GM10248 (cell line): ENCODE measurements at places on chromosomes 3 and 15.

GRCh38 chr15:68589053-68589452 lies 10.3 kb downstream of the CORO2B start:
- no peak for DNase-seq

DNA sequence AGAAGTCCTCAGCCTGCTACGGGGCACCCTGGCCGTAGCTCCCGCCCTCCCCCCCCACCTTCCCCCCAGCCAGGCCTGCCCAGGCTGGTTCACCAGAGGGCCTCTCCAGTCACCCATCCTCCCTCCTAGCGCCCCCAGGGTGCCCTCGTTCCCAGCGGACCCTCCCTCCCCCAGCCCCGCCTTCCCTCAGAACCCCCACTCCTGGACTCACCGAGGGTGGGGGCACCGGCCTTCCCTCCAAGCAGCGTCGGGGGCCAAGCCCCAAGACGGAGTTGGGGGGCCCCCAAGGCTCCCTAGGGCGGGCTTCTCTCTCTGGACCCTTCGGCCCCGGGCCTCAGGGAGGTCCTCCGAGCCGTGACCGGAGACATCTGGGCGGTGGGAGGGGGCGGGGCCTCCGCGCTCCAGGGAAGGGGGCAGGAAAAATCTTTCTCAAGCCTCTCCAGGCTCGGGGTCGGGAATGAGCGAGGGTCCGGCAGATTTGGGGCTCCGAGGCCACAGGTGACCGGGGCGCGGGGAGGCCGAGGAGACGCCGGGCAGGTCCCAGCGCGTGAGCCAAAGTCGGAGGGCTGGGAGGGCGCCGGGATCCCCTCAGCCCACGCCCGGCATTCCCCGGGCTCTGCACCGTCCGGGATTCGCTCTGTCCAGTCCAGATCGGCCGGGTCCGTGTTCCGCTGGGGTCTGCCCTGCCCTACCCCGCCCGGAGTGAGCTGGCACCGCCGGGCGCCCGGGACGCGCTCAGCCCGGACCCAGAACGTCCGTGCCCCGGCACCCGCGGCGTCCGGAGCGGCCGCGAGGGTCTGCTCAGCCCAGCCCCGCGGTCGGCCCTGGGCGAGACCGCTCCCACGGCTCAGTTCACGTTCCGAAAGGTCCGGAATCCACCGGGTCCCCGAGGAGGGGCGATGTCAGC lies 999 bp downstream of the INSYN1 start:
- no peak for DNase-seq

- DNase-seq, result no peak
These were observed 15.9 kb upstream of the TMEM42 start for GRCh38 chr3:44845528-44846520.

DNA sequence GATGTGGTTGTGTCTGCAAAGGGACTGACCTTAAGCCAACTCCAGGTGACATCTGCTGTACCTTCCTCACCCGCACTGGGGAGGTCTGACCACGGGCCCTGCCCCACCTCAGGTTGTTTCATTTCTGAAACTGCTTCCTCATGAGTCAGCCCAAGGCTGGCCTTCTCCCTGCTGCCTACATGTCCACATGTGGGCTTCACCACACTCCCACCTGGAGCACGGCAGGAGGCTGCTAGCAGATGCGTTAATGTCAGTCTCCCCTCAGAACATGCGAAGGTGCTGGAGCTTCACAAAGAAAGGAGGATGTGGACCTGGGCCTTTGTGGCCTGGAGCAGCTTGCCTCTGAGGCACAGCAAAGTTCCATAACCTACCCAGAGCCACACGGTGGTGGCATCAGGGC lies 69.4 kb upstream of the PLXNA1 start:
- DNase-seq, result no peak

DNA sequence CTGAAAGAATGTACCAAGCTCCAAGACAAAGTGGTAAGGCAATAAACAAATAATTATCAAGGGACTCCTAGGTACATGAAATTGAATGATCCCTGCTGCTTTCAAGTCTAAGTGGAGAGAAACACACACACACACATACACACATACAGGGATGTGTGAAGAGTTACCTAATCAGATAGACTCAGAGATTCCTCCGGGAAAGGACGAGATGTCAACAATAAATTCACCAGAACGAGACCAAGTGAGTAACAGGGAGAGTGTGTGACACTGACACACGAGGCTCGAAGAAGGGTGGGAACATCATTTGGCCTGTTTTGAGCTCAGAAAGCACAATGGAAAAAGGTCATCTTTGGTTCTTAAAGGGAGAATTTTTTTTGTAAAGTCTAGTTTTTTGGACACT lies 13.4 kb downstream of the LRIG1 start:
- no peak for DNase-seq

- DNase-seq, result no peak
These were observed 69.2 kb downstream of the MEIS2 start for GRCh38 chr15:37031198-37031597.

DNA sequence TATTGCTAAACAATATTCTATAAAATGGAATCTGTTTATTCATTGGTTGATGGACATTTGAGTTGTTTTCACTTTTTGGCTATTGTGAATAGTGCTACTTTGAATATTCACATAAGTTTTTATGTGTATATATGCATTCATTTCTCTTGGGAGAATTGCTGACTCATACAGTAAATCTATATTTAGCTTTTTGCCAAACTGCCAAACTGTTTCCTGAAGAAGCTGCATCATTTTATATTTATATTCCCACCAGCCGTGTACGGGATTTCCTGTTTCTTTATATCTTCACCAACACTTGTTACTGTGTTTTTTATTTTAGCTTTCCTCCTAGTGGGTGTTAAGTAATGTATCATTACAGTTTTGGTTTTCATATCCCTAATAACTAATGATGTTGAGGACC lies 12.5 kb upstream of the TCAIM start:
- no peak for DNase-seq

- DNase-seq, result no peak
These were observed 349.2 kb upstream of the MCTP2 start for GRCh38 chr15:93882141-93882540.

GRCh38 chr3:111764645-111765091 lies 94.4 kb upstream of the PHLDB2 start:
- no peak for DNase-seq

DNA sequence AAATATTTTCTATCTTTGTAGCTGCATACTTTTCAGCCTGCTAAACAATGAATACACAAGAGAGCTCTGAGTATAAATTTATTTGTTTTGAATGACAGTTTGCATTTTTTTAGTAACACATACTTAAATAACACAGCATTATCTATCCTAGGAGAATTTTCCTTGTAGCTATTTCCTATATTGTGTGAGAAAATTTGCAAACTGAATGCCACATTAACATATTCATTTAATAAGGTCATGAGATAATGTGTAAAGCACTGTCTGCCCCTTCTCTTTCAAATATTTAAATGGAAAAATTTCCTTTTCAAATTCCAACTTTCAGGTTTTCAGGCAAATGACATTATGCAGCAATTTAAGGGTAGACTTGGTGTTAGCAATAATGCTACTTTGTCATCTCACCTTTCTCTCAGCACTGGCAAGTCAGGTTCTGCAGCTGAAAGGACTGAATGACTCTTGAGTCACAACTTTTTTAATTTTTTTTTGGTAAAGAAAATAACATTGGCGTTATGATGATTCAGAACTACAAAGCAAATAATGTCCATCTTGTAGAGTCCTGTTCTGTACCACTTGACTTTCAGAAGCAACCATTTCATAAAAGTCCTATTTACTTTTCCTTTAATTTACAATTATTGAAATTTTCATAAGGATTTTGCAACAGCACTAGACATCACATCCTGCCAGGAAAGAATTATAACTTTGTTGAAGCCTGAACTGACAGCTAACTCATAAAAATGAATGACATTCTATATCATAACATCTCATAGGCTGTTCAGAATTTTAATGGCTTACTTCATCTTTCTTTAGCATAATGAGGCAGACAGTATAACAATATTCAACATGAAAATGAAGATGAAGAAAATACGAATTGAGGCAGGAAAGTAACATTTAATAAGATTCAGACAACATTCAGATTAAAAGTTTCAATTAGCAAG lies 681.6 kb upstream of the SEMA6D start:
- DNase-seq, result no peak

GRCh38 chr3:179037351-179037750 lies 34.3 kb downstream of the ZMAT3 start:
- DNase-seq, result no peak

- DNase-seq, result no peak
These were observed 5.8 kb upstream of the PLD1 start for GRCh38 chr3:171815973-171816595.

DNA sequence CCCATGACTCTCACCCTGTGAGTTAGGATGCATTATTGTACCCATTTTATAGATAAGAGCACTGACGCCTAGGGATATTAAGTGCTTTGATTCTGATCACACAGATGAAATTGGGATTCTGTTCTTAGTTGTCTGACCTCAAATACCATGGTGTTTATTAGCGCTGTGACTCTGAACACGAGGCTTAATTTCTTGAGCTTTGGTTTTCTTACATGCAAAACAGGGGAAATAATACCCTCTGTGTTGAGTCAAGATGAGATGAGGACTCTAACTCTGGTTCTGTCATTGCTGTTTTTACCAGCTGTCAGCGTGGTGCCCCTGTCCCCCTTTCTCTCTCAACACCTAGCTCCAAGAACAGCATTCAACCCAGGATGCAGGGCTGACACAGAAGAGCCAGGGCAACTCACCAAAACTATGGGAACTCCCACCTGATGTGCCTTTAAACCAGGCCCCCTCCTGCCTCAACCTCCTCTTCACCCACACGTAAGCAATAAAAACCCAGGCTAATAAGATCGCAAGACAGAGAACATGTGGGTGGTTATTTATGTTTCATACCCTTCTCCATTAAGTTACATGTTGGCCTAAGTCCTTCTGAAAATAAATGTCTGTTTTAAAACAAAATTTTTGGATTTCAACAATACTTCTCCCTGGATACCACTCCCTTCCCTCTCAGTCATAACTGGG lies 100.1 kb upstream of the SPATA12 start:
- DNase-seq, result peak; percentile 58

- no peak for DNase-seq
These were observed 15.7 kb upstream of the KIF23 start for GRCh38 chr15:69398491-69398891.

DNA sequence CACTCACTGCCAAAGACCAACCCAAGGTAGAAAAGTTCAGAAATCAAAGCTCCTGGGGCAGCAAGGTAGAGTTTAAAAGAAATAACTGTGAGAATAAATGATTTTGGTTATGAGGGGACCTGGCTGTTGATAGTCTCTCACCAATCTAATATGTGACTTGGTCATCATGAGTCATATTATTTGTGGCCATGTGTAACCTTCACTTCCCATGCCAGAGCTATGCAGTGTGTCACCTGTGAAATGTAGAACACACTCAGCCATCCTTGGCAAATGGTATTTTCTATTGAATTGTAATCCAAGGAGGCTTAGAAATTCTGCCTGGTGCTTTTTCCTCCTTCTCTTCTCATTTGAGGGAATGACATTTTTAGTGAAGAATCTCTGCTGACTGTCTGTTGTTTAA lies 184.2 kb upstream of the STAC start:
- no peak for DNase-seq

DNA sequence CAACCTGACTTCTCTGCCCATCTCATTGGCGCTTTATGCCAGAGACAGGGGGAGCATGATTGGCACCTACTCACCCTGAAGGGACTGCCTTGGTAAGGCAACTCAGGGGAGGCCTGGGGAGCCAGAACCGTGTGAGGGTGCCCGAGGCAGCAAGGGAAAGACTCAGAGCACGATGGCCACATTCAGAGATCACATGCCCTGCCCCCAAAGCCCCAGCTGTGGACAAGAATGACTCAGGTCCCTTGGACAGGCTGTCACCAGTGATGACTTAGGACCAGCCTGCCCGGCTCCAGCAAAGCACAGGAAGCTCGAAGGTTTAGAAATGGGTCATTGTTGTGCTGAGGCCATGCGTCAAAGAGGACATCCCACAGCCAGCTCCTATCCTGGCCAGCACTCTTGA lies 49.1 kb upstream of the LIMD1 start:
- no peak for DNase-seq

- peak; percentile 78 for DNase-seq
These were observed 31.4 kb upstream of the ZBTB38 start for GRCh38 chr3:141336672-141337522.

DNA sequence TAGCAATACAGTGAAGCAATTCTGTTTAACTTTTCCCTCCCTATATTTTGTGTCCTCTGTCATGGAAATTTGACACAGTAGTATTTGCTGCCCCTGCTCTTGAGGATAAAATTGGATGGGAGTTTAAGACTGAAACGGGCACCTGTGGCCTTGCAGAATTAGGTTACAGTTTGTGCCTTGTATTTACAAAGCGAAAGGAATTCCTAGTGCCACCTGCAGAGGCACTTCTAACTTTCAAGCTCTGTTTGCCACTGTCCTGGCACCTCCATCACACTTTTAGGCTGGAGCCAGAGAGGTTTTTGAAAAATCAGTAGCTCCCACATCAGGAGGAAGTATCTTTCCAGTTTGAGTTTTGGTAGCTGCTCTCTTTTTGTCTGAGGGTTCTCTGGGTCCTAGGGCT lies 39.5 kb downstream of the CD86 start:
- no peak for DNase-seq

DNA sequence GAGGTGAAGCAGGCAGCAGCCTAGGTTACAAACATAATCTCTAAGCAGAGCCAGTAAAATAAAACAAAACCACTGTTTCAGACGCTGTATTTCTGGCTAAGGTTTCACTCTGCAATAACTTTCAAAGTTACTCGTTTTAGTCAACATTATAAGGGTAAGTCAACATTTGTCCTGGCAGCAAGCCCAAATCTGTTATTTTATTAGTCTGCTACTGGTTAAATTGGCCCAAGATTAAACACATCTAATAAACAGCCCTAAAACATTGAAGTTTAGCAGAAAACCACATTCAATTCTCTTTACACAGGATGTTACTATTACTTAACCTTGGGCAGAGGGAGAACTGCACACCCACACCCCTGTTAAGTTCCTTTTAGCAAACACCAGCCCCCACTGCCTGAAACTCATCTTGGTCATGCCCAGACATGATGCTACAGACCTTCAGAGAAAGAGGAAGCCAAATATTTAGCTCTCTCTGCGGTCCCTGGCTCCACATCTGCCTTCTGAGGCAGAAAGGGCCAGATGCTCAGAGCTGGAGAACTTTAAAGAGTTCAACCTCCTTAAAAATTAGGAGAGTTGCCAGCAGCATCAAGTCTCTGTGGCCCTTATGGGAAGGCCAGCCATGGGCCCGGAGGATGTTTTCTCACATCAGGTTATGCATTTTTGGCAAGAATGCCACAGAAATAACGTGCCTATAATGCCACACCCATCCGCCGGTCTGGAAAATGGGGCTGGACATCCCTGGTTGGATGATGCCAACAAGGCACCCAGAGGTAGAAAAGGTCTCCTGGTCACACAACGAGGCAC lies 17.9 kb downstream of the ARHGEF3 start:
- peak; percentile 83 for DNase-seq

DNA sequence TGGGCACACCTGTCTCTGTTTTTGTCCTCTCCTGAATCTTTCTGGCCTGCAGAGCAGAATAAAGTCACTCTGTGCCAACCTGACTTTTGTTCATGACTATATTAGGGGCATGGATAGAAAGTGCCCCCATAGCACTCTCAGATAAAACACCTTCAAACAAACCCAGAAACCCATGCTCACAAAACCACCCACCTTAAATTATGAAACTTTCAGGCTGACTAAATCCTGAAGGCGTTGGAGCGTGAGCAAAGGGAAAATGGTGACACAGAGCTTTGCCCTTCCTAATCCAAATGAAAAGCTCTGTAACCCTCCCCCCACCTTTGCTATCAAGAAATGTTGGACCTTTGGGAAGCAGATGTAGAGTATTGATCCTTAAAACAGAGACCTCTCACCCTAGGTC lies 138.9 kb downstream of the IGF1R start:
- no peak for DNase-seq
